ENCODE measurements at places on chromosomes 7 and 10.

DNA sequence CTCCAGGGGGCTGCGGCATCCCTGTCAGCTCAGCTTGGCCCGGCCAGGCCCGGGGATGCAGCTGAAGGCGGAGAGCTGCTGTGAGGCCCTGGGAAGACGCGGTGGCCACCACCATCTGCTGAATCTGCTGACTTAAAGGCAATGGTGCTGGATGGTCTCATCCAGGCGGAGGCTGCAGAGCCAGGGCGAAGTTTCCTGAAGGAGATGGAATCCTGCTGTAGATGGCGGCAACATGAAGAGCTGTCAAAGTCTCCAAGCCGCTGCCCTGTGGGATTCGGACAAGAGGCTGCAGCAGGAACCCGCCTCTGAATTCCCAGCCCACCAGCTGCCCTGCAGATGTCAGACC is 200.1 kb downstream of the PTPRN2 start:
- no peak for DNase-seq

DNA sequence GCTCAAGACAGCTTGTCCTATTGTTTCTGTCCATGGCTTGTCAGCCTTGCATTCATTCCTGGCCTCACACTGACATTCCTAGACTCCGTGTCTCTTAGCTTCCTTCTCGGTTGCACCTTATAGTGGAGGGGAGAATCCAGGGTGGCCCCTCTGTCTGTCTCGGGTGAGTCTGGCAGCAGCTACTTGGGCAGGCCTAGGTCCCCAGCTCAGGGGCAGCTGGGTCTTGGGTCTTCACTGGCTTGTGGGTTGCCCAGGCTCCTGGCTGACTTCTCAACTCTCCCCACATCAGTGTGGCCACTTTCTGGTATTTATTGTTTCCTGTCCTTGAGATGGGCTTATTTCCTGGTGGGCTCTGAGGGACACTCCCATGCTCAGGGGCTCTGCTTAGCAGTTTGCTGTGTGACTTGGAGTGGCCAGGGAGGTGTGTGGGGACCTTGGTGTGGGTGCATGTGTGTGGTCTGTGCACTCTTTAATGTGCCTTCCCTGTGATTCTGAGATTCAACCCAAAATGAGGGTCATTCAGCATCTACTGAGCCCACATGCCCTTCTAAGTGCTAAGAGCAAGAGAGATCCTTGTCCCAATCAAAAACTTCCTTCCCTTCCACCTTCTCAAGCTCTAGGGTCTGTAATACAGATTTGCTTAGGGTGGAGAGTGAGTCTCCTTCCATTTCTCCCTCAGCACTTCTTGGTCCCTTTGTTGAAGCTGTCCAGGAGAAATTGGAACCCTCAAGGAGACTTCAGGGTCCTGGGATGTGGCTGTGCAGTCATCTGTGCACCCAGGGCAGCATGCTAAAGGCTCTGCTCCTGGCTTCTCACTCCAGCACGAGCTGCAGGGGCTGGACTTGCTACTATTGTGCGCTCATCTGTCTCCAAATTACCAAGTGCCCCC is 20.1 kb downstream of the UPP1 start:
- no peak for DNase-seq

- DNase-seq, result no peak
Observed at GRCh38 chr7:36852017-36852416, 127.7 kb upstream of the AOAH start.

DNA sequence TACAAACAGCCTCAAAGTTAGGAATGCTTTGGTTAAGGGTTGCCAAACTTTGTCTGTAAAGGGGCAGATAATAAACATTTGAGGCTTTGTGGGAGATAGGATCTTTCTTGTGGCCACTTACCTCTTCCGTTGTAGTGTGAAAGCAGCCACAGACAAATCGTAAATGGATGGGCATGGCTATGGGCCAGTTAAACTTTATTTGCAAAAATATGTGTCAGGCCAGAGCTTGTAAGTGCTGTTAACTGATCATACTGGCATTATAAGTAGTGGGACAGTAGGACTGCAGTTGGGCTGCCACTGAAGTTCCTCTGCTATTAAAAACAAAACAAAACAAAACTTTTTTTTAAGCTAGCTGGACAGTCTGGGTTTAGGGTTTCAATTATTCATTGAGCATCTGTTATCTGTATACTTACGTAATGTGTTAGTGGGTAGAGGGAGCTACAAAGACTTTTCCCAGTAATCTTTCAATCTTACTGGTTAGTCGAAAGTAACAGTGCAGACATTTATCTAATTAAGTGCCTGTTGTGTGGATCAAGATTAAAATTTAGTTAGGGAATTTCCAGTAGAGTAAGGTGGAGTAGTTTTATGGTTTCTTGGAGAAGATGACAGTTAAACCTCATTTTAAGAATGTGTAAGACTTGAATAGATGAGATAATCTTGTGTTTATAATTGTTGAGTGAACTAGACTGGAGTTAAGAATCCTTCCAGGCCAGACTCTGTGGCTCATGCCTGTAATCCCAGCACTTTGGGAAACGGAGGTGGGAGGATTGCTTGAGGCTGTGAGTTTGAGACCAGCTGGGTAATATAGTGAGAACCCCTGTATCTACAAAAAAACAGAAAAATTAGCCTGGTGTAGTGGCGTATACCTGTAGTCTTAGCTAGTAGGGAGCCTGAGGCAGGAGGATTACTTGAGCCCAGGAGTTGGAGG is 100.1 kb downstream of the BTRC start:
- DNase-seq, result no peak

DNA sequence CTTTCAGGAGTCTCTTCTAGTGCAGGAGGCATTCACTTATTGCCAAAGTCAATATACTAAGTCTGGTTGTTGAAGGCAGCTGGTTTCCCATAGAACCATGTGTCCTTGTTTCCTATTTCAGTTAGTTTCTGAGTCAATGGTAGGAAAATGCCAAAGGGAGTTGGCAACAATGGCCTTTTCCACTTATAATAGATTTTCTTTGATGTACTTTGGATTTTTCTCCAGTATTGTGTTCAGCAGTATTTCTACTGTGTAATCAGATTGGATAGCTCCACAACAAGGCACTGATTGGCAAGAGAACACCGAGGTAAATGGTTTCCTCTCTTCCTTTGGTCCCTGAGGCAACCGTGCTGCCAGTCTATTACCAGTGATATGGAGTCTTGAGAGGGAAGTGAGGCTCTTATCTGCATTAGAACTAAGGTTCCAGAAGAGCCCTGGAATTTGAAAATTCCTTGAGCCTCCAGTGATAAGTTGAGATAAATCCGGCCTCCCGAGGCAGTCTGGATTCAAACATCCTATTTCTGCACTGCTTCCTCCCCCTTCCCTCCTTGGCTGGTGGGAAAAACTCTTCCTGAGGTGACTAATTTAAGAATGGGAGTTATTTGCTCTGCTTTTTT is 7.9 kb upstream of the SEPTIN7 start:
- peak; percentile 32 for DNase-seq

GRCh38 chr7:45599851-45600706 is 25.9 kb downstream of the ADCY1 start:
- DNase-seq, result no peak

DNA sequence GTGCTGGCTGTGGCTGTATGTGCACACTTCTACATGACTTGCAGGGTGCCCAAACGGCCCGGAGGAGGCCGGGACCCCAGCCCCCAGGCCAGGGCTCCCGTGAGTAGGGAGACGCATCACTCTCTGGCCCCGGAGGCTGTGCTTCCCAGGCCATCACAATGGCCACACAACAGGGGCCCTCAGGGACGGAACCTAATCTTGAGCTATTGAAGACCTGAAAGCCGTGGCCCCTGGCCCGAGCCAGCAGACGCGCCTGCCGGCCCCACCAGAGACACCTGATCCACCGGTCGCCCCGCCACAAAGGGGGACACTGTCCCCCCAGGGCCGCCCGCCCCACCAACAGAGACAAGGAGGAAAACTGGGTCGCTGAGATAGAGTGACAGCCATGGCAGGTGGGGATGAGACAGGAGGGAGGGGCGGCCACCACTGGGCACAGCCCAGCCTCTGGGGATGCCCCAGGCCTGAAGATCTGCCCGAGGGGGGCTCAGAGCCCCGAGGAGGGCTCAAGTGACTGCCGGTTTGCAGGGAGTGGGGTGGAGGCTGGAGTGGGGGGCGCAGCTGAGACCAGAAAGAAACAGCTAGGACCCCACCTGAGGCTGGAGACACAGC is 10.2 kb upstream of the LFNG start:
- no peak for DNase-seq

DNA sequence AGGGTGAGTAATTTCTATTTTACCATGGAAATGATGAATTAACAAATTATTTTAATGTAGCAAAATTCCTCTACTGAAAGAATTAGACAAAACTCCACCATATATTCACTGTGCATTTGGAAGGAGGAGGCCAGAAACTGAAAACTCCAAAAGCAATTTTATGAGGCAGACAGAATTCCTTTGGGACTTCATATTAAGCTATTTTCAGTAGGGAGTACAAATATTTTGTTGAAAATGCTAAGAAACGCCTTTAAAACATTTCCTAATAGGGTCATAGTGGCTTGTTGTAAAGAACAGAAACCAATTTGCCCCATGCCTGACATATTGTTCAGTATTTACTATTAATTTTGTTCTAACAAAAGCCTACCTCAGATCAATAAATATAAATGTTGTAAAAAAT is 117.8 kb downstream of the TES start:
- DNase-seq, result no peak

DNA sequence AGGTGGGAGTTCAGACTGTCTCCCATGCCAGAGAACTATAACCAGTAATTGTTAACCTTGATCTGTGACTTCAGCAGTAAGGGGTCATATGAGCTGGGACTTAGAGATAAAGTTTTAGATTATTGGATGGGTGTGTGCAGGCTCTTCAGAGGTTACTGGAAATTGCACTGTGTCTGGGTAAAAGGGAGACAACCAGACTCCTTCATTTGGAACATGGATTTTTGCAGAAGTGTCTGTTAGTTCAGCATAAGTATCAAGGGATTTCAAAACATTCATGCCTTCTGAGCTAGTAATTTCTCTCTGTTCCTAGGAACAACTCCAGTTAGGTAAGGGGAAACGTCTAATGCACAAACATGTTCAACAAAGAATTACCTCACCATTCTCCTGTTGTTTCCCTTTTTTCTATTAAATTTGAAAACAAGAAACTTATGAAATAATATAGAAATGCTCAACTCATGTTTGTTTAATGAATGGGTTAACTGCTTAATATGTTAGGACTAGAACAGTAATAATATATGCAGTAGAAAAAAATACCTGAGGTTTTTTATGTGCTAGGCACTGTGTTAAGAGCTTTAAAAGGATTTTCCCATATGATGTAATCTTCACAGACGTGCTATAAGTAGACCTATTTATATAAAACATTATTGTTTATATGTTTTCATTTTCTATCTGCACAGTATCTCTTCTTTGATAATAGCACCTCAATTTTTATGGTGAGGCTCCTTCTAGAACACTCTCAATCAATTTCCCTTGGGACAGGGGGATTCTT is 233.0 kb downstream of the CACNA2D1 start:
- DNase-seq, result no peak

Data from fibroblast of skin of right biceps (primary cell).